ENCODE measurements at places on chromosomes 1 and 21.

- no peak for DNase-seq
These were observed 43.0 kb upstream of the TARDBP start for GRCh38 chr1:10969267-10969970.

- DNase-seq: no peak
These were observed 24.2 kb upstream of the CR2 start for GRCh38 chr1:207429963-207430362.

DNA sequence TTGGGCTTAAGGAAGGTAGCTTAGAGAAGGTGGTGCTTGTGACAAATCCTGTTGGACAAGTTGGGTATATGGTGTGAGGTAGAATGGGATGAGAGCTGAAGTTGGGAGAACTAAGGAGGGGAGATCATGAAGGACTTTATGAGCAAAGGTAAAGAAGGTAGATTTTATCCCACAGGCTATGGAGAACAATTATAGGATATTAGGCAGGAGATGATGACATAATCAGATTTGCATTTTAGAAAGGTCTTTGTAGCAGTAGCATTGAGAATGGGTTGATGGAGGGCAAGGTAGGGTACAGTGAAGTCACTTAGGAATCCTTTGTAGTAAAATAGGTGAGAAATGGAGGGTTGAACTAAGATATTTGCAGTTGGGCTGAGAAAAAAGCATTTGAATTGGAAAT is 14.9 kb upstream of the TCHH start:
- DNase-seq: no peak

- no peak for DNase-seq
These were observed 15.2 kb downstream of the SPATA21 start for GRCh38 chr1:16422041-16422440.
